Esophagus mucosa (tissue), 1 donor: ENCODE measurements at places on chromosomes 2 and 18. TPM values are rescaled to one million over a fixed set of nuclear protein-coding genes. Genes with fewer than 3 reads are reported as not detected.
A peak's percentile ranks its signal among the peaks of the same experiment; 100 is the strongest.

GRCh38 chr2:234932591-234933168, 19.1 kb upstream of the SH3BP4 start:
- no peak for ATAC-seq

PAIP2B gene
- total RNA-seq: 9.8 TPM

DNA sequence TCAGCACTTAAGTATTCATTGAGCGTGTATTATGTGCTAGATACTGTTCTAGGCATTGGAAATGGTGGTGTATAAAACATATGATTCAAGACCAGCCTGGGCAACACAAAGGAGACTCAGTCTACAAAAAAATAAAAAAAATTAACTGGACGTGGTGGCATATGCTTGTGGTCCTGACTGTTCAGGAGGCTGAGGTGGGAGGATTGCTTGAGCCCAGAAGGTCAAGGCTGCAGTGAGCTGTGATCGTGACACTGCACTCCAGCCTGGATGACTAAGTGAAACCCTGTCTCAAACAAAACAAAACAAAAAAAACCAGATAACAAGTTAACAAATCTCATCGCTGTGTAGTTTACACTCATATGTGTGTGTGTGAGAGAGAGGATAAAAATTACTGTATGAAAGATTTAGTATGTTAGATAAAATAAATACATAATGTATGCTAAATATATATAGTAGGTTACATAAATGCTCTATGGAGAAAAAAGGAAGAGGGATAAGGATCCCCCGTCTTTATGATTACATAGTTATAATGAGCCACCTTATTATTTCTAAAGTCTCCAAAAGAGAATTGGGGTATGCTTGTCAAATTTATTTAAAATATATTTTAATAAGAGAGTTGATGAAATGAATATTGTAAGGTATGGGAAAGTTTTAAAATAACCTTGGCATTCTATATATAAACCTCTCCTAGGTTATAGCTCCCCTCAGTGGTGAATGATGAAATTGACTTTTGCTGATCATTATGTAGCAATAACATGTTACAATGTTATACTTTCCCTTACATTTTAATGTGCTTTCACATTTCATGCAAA, 69.2 kb downstream of the EHBP1 start:
- peak; percentile 85 for ATAC-seq

DNA sequence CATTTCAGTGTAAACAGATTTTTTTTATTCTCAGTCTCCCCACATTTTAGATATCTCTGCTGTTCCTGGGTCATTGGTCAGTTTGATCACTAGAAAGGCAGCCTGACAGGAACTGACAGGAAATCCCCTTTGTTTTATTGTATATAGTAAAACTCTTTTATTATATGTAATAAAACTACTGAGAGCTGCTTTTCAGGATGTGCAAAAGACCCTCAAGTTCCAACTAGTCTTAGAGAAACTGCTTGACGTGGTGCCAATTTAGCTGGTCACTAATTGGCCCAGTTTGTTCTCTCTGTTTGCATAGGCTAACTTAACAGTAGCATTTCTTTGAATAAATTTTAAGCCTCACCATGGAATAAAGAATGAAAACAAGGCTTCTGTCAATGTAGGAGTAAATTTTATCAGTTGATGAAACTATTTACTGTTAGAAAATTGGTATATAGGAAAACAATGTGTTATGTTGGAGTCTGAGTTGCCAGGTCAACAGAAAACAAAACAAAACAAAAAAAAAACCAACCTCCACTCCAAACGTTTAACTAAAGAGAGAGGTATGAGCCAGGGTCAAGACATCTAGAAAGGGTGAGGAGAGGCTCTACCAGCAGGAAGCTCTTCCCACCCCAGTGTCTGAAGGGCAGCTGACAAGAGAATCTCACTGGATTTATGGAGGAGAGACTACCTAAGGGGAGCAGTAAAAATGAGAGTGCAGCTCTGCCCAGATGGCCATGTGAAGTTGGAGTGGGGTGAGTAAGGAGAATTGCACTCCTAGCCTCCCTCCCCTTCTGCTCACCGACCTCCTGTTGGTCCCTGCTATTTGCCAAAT, 184.6 kb downstream of the ST6GAL2 start:
- ATAC-seq: no peak

DNA sequence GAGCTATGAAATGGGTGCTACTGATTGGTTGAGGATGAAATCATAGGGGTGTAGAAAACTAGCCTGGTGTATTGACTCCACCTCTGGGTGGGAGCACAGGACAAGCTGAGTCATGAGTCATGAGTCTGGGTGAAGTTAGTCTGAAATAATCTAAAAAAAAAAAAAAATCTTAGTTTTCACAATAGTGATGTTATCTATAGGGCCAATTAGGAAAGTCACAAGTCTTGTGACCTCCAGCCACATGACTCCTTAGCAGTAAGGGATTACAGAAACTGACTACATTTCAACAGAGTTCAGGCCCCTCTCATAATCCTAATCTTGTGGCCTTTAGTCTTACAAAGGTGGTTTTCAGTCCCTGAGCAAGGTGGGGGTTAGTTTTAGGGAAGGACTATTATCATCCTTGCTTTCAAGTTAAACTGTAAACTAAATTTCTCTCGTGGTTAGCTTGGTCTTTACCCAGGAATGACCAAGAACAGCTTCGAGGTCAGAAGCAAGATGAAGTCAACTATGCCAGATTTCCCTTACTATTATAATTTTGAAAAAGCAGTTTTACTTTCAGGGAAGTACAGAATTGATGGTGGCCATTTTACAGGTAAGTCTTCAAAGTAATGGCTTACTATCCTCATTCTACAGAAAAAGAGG, 338.0 kb upstream of the GYPC start:
- no peak for ATAC-seq

DNA sequence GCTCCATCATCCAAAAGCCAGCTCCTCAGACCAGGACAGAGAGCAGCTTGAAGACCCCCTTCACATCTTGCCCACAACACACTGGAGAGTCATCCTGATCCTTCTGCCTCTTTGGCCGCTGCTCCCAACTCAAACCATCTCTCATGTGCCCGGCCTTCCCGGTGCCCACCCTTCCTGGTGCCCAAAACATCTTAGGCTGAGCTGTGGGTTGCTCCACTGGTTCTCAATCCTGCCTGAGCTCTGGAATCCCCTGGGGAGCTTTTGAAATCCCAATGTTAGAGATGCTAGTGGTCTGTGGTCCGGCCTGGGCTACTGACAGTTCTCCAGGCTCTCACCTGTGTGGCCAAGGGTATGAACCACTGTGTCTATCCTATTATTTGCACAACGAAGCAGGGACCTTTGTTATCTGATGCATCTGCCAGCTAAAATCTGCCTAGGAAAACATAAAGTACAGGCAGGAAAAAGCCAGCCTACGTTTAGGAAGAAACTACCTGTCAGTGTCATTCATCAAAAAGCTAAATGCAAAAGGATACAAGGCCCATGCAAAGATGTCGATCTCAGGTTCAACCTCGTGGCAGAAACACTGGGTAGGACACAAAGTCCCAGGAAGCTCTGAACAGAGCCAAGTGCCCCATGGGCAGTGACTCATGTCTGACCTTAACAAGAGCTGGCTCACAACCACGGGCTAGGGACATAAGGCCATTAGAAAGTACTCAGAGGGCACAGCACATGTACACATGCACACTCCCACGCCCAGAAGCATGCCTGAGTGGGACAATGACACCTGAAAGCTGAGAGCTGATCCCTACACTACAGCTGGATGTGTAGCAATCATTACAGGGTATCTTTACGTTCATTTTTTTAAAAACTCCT, 30.8 kb downstream of the TBC1D8 start:
- ATAC-seq: peak; percentile 93

DNA sequence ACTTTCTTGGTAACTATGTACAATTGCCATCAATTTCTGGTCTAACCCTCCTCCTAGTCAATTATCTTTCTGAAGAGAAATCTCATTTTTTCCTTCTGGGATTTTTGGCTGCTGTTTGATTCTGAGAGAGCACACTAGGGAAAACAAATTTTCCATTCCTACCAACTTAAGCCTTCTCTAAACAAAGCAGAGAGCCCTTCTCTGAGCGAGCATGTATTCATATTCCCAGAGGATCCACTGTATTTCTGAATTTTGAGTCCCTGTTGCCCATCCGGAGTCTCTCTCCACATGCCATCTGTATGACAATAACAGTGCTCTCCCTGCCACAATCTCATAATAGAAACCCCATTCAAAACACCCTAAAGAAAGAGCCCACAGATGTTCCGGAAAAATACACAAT, 78.5 kb downstream of the MAIP1 start:
- no peak for ATAC-seq

DGKD gene
- 6.7 TPM for total RNA-seq
